ENCODE measurements at places on chromosomes 3 and 15.

GRCh38 chr3:134850761-134851160, 55.7 kb downstream of the EPHB1 start:
- DNase-seq, result no peak

DNA sequence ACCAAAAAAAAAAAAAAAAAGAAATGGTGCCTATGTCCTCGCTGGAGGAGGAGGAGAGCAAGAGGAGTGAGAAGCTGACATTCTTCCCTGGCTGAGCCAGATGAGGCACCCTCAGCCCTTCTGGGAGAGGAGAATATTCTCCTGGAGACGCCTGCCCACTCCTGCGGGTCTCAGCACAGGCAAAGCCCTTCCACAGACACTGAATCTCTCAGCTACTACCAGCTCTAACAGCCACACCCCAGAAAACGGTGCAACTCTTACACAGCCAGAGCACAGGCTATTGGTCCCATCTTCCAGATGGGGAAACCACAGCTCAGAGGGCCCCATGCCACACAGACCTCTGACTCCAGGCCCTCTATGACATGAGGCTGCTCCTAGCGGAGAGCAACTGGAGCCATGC, 5.7 kb downstream of the RASL12 start:
- no peak for DNase-seq

GRCh38 chr15:63191895-63192618, 2.7 kb downstream of the RAB8B start:
- no peak for DNase-seq

GRCh38 chr3:151058740-151059139, 26.7 kb upstream of the MED12L start:
- DNase-seq, result no peak

DNA sequence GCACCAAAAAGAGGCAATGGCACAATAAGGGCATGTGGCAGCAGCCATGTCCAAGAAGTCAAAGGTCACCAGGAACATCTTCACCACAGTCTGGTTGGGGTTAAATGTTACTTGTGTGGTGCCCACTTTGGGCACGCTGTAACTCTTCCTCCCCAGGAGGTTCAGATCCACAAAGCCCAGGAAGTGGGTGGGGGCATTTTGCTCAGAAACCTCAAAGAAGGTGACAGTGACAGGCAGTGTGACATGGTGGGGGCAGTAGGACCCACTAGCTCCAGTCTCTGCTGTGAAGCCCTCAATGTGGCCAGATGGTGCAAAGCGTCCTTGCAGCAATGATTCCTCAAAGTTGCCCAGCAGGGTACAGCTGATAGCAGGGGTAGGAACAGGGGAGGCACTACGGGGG, 5.8 kb downstream of the ZNF80 start:
- no peak for DNase-seq

DNA sequence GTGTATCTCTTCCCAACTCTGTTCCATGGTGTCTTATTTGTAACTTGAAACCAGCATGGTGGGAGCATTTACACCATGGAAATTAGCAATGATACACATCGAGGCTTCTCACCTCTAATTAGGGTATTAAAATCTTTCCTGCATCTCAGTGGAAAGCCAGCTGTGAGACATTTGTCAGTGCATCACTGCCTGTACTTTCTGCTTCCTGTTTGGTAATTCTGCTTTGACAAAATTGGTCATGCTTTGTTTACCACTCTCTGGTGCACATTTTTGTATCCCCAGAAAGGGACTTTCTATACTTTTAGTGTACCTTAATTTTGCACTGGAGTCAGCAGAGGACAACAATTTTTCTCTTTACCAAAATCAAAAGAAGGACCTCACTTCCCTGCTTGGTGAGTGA, 402.1 kb downstream of the PDCD6IP start:
- no peak for DNase-seq

DNA sequence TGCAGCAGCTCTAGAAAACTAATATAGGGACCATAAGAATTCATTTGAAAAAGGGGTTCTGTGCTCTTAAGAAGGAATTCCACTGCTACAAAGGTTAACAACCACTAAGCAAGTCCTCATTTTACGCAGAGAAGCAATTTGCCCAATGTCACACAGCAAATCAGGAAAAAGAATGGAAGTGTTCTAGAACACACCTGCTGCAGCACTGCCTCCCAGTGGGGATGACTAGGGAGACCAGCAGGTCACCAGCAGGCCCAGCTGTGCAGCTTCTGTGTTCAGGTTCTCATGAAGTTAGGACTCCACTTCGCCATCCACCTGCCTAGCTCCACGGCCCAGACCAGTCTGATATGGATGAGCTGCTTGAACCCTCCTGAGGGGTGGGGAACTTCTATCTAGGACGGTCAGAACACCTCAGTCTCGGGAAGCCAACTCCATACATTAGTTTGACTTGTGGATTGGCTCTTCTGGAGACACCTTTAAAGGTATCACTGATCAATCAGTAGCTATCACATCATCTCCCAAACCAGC, 18.6 kb downstream of the POMGNT2 start:
- no peak for DNase-seq

DNA sequence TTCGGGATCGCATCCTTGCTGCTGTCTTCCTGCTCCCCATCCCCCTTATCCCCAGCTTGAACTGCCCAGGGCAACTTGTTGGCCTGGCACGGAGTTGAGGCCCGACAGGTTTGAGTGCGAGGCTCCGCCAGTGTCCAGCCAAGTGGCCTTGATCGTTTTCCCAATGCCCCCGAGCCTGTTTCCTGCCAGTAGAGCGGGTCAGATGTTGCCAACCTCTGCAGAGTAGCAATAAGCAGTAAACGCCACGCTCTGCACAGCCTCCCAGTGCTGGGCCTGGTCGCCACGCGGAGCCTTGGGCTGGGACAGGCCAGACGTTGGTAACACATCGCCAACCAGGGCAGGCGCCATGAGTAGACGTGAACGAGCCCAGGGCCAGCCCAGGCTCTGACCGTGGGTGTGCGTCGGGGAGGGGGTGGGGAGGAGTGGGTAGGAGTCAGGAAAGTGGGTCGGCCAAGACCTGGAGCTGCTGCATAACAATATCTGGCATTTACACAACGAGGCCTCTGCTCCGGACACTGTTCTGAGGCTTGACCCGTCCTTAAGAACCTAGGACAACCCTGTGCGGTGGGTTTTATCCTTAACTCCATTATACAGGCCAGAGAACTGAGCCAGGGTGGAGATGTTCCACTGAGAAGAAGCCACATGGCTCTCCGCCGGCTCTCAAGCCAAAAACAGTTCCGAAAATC, 444 bp upstream of the ABHD14A start:
- DNase-seq, result no peak

DNA sequence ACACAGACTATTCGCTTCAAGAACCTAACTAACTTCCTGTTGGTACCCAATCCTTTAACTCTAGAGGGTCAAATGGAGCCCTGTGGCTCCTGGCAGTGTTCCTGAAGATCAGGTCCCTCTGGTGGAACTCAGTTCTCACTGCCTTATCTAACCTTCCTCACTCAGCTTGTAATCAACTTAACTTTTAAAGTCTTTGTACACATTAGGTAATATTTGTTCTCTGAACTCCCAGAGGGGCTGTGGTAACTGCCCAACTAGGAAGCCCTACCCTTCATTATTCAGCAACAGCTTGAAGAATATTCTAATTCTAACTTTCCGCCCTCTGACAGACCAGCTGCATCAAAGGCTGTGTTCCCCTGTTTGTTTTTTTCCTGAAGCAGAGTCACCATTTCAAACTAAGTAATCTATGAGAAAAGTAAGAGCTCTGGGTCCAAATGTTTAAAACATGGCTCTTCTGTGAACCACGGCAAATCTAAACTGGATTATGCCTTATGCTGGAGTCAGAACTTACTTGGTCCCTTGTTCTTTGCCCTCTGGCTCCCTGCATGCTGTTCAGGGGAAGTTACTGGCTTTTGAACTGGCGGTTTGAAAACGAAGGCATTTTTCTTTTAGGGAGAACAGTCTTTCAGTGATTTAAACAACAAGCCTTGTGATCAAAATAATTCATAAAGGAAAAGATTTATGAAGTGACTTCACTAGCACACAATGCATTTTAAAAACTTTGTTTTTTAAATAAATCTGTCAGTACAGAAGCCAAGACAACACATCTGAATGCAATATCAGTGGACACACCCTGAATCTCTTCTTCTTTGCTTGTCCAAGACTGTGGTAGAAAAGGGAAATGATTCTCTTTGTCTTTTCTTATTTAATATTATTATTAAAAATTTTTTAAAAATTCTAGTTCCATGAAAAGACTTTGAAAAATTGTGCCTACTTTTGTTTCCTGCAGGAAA, 365.6 kb downstream of the TIGIT start:
- DNase-seq, result no peak

DNA sequence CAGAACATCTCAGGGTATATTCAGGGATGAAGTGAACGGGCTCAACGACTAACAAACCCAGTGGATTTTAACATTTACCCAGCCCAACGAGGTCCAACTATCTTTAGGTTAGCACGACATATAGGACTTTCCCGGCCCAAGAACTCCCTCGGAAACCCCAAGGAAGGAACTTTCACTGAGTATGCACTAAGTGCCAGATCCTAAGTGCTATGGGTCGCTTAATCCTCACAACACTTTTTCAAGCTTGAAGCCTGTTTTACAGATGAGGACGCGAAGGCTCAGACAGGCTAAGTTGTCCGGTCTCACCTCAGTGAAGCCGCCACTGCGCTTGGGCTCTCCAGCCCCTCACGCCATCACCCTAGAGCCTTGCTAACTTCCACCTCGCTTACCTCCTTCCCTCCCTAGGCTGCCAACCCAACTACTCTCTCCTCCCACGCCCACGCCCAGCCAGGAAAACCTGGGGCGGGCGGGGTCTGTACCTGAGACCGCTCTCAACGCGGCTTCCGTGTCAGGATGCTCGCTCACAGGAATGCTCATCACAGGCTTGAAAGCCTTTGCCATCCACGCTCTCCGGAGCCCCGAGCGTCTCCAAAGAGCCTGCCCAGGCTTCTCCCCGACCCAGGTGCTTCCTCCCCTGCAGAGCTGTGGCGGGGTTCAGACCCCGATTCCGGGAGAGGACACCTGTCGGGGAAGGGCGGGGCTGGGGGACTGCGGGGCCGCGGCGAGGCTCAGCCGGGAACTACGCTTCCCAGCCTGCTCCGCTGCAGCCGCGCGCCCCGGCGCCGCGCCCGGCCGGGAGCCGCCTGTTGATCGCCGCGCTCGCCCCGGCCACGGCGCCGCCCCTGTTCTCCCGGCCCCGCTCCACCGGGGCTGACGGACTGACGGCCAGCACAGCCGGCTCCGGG, at the start of gene TMOD2:
Gene TMOD2, plus strand, starts transcription at position 806 of the 905 bp plus-strand sequence. CDS start 14,845 bp downstream, outside the sequence.
- no peak for DNase-seq

DNA sequence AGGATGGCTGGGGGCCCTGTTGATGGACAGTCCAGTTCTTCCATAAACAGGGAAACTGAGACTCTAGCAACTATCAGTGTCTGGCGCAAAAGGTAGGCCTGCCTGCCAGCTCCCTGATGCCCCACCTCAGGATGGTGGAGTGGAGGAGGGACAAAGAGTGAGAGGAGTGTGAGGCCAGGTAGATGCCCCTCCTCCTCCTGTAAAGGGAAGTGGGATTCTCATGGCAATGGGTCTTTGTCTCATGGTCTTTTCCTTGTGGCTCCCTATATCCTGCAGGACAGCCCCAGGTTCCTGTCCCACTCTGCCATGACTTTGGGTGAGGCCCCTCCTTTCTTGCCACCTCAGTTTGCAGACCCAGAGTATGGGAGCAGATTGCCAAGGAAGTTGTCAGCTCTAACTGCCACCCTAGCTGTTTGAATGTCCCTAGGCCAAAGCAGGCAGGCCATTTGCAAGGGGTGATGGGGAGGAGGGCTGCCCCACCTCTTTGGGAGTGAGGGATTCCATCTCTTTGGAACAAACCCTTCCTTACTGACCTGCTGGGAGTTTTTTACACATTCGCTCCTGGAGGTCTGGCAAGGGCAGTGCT, 2.8 kb upstream of the DNAH1 start:
- DNase-seq, result no peak

DNA sequence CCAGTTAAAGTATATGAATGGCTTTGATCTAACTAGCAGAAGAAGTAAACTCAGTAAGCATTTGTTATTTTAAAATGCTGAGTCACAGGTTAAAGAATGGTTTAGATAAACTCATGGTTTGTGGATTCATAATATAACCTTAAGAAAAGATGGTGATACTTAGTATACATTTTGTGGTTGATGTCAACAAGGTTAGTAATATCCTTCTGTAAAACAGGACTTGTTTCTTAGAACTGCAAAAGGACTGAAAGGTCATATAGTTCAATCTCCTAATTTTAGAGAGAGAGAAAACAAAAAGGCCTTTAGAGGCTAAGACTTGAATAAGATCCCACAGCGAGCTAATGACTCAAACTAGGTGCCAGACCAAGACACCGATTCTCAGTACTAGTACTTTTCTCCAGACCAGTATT, 50.0 kb downstream of the STRIT1 start:
- no peak for DNase-seq

GRCh38 chr15:42101861-42102260, 7.5 kb upstream of the PLA2G4D start:
- no peak for DNase-seq

- DNase-seq, result no peak
Observed at GRCh38 chr15:68383161-68384074, 48.5 kb downstream of the ITGA11 start.

GRCh38 chr3:10108091-10108490, at the start of gene FANCD2OS:
Gene FANCD2OS (minus strand): TSS chr3:10108255. CDS start chr3:10104774, 3,481 bp downstream.
- no peak for DNase-seq

- DNase-seq, result no peak
Observed at GRCh38 chr3:75232216-75232615, 431.9 kb upstream of the FRG2C start.

DNA sequence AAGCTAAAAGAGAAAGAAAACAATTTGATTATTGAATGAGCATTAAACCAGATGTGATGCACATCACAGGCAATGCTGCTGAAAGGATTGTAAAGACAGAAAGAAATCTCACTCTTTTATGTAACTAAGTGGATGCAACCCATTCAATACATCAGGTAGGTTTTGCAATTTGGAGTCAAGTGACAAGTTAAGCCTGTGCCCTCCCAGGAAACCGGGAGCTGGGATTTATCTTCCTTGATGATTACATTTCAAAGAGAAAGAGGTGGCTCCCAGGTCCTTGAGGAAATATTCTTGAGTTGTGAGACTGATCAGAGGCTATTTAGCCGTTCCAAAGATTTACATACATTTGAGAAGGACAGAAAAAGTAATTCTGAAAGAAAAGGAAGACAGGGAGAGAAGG, 219.0 kb upstream of the PROK2 start:
- DNase-seq, result no peak

GRCh38 chr3:50617096-50617791, at the start of gene MAPKAPK3:
Gene MAPKAPK3 (plus strand): TSS chr3:50617151. CDS start chr3:50617566, 415 bp downstream.
- DNase-seq, result no peak

GRCh38 chr3:128155616-128156360, 2.5 kb downstream of the EEFSEC start:
- DNase-seq, result no peak

GRCh38 chr3:66403323-66403990, 97.4 kb downstream of the LRIG1 start:
- DNase-seq, result no peak

GRCh38 chr15:50055750-50056157, 63.3 kb downstream of the ATP8B4 start:
- no peak for DNase-seq
